ENCODE measurements at places on chromosomes 3 and 15.

DNA sequence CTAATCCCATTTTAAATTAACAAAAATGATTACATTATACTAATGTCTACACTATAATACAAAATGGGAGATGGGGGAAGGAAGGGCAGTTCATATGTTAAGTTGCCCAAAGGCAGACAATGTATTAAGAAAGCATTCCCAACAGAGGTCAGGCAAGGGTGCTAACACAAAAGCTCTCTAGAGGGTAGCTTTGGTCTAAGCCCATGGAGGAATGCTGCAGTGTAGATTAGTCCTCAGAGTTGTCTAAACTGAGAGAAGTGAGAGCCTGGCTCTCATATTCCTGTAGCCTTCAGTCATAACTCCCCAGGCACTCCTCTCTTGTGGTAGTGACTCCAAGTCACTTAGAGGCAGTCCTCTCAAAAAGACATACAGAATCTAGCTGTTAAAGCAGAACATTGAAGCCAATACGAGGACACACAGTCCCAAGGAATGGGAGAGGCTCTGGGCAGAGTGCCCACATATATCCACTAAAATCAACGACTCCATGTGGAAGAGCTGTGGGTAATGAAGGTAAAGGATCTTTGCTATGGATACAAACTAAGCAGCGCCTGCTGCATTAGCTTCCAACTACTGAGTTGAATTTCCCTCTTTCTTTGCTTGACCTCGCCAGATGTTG lies 14.5 kb downstream of the NEK10 start:
- H3K4me3 ChIP-seq: no peak overlapping the region
- no peaks in the 10 kb centered on the region for H3K4me1 ChIP-seq
- DNase-seq: no peak
- H3K27me3 ChIP-seq: peaks cover 7% of the 10 kb centered on the region
- no peak overlapping the region for H3K27ac ChIP-seq
- no peaks in the 10 kb centered on the region for H3K36me3 ChIP-seq

DNA sequence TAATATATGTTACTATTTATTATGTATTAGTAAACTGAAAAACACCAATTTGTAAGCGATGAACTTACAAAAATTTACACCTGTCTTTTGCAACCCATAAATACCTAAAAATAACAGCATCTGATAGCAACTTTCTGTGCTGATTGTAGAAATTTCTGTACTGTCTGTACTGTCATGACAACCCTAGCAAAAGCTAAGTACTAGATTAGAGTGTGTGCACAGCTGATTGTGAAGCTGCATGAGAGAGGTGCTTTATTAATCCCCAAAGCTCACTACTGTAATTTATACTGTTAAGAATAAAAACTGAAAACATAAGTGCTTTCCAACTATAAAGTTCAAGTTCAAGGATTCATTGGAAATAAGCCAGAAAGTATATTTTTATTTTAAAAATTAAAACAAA lies 815 bp downstream of the BCL2A1 start:
- no peak overlapping the region for H3K27ac ChIP-seq
- no peak for DNase-seq
- no peaks in the 10 kb centered on the region for H3K4me1 ChIP-seq

DNA sequence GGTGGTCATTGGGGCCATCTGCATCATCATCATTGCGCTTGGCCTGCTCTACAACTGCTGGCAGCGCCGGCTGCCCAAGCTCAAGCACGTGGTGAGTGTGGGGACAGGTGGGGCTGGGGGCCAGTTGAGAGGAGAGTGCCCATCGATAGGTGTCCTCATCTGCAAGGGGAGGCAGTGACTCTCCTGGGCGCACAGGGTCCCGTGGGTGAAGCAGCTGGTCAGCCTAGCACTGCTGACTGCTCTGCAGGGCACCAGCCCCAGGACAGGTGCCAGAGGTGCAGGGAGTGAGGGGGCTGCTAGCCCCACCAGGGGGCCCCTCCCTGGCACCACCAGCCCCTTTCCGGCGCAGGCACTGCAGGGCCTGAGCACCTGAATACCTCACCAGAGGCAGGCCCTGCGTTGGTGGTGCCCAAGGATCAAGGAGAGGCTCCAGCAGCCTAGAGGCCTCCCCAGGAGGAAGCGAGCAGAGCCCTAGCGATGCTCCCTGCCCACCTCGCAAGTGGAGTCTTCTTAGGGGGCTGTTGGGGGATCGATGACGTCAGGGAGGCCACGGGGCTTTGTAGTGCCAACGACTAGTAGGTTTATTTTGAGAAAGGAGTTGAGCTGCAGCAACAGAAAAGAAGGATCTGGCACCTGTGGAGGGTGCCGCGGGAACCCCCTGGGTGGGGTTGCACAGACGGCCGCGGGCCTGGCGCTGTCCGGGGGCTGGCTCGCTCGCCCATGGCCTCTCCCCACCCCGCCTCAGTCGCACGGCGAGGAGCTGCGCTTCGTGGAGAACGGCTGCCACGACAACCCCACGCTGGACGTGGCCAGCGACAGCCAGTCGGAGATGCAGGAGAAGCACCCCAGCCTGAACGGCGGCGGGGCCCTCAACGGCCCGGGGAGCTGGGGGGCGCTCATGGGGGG lies 976 bp upstream of the ABTB1 start:
- DNase-seq: no peak
- no peak overlapping the region for H3K27ac ChIP-seq
- H3K36me3 ChIP-seq: no peaks in the 10 kb centered on the region
- H3K27me3 ChIP-seq: peaks cover 5% of the 10 kb centered on the region

DNA sequence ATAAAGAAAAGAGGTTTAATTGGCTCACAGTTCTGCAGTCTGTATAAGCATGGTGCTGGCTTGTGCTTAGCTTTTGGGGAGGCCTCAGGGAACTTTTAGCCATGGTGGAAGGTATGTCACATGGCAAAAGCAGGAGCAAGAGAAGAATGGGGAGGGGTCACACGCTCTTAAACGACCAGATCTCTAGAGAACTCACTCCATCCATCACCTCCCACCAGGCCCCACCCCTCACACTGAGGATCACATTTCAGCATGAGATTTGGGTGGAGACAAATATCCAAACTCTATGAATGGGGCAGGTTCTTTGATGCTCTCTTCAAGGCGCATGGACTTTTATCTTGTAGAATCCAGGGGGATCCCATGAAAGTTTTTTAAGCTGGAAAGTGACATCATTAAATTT lies 75.7 kb downstream of the ITPR1 start:
- H3K4me1 ChIP-seq: peaks cover 48% of the 10 kb centered on the region
- H3K27ac ChIP-seq: no peak overlapping the region
- H3K36me3 ChIP-seq: peaks cover 7% of the 10 kb centered on the region
- no peak overlapping the region for H3K4me3 ChIP-seq

DNA sequence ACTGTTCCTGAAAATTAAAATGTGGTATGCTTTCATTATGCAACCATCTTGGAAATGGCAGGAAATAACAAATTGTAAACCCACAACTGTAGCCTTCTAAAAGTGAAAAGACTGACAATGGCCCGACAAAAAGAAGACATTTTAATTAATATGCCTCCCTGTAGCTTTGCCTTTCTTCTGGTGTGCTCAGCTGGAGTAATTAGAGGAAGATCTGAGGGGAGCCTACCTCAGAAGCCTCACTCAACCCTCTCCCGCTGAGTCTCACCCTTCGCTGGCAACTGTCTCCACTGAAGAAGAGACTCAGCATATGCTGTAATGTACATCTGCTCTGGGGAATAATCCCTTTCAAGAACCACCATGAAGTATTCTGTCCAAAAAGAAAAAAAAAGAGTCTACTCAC lies 104.7 kb upstream of the SETMAR start:
- no peaks in the 10 kb centered on the region for H3K4me1 ChIP-seq
- no peak overlapping the region for H3K27ac ChIP-seq
- no peaks in the 10 kb centered on the region for H3K27me3 ChIP-seq
- no peaks in the 10 kb centered on the region for H3K36me3 ChIP-seq
- no peak for DNase-seq

GRCh38 chr15:78750566-78750965 lies 60.7 kb downstream of the ADAMTS7 start:
- peaks cover 4% of the 10 kb centered on the region for H3K27me3 ChIP-seq
- DNase-seq: no peak
- peak overlapping the region; percentile 58 for H3K4me3 ChIP-seq
- peaks cover 9% of the 10 kb centered on the region for H3K4me1 ChIP-seq
